ENCODE measurements at places on chromosomes 3 and 15.

- DNase-seq = no peak
Observed at GRCh38 chr3:36065321-36065720, 315.0 kb upstream of the STAC start.

GRCh38 chr15:51652084-51652668 is 29.1 kb upstream of the SCG3 start:
- no peak for DNase-seq

DNA sequence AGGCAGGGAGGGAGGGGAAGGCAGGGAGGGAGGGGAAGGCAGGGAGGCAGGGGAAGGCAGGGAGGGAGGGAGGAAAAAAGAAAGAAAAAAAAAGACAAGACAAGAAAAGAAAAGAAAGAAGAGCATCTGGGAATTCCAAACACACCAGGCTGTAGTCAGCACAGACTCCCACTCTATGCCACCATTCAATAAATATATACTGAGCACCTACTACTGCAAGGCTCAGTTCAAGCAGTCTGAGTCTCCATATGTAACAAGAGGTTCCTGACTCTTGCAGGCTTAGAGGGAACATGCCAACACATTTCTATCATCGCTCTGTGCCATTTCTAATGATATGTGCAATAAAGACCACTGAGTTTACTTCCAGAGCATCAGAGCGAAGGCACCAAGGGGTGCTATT is 47.7 kb downstream of the ANXA2 start:
- no peak for DNase-seq

GRCh38 chr15:99951511-99951910 is 218.3 kb upstream of the LYSMD4 start:
- no peak for DNase-seq

- DNase-seq = no peak
Observed at GRCh38 chr3:113243071-113243470, 31.7 kb downstream of the BOC start.

DNA sequence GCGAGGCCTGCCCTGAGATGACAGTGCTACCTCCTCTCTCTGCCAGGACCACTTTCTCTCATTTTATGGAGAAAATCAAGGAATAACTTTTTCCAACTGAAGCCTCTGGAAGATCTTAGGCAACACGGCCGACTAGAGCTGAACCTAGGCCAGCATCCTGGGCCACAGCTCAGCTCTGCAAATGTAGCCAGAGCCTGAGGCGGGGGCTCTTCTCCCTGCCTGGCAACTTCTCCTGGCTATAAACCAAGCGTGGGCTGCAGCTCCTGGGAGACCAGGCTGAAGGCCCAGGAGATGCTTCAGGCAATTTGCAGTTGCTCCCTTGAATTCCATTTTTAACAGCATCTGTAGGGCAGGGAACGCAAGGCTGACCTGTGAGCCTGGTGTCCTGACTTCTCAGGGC is 74.9 kb downstream of the CEMIP start:
- DNase-seq = no peak

- DNase-seq = no peak
Observed at GRCh38 chr3:151580591-151580990, 119.7 kb upstream of the IGSF10 start.

DNA sequence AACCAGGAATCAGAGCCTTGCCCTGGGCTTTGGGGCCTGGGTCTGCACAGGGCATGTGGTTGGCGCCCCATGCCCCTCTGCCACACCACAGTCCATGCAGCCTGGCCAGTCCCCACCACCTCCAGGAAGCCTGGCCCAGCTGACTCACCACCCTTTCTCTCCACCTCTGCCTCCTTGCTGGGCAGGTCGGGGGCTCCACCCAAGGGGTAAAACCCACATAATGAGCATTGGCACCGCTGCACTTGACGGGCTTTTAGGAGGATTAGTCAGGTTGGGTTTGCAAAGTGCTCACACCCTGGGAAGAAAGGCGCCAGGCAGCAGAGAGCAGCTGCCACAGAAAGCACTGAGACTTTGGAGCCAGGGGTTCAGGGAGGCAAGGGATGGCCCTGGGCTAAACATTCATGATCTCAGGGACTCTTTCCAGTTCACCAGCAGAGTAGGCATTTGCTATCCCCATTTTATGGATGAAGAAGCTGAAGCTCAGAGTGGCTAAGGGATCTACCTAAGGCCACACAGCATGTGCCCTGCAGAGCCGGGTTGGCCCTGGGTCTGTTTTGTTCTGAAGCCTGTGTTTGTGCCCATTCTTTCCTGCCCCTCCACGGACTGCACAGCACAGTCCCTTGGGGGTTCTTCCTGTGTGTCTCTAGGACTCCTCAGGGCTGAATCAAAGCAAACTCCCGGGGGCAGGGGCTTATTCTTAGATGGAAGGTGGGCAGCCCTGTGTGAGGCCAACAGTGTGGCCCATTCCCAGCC is 113.4 kb downstream of the ETFA start:
- DNase-seq = no peak

GRCh38 chr3:13972679-13973379 is 93.0 kb upstream of the WNT7A start:
- DNase-seq = no peak

- no peak for DNase-seq
Observed at GRCh38 chr15:76341366-76342057, 4.9 kb downstream of the ISL2 start.

- DNase-seq = no peak
Observed at GRCh38 chr15:61034678-61035291, 194.3 kb downstream of the RORA start.

DNA sequence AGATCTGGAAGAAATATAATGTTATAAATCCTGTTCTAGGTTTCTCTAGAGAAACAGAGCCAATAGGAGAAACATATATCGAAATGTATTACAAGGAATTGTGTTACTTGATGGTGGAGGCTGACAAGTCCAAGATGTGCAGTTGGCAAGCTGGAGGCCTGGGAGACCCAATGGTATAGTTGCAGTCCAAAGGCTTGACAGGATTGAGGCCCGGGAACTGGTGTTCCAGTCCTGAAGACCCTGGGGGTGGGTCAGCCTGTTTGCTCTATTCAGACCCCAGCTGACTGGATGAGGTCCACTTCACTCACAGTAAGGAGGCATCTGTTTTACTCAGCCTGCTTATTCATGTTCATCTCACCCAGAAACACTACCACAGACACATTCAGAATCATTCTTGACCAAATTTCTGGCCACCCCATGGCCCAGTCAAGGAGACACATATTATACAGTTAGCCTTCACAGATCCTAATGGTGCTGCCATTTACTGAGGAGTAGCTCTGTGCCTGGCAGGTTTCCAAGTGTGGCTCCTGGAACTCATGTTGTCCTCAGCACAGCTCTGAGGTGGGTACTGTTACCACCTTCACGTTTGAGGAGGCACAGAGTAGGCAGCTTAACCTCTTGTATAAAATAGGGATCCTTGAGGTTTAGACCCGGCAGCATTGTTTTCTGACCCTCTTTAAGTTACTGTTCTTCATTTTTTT is 3.7 kb downstream of the TRAK1 start:
- DNase-seq = no peak

Data from liver (tissue), 10 donors.